ENCODE measurements at places on chromosomes 2 and 18.

DNA sequence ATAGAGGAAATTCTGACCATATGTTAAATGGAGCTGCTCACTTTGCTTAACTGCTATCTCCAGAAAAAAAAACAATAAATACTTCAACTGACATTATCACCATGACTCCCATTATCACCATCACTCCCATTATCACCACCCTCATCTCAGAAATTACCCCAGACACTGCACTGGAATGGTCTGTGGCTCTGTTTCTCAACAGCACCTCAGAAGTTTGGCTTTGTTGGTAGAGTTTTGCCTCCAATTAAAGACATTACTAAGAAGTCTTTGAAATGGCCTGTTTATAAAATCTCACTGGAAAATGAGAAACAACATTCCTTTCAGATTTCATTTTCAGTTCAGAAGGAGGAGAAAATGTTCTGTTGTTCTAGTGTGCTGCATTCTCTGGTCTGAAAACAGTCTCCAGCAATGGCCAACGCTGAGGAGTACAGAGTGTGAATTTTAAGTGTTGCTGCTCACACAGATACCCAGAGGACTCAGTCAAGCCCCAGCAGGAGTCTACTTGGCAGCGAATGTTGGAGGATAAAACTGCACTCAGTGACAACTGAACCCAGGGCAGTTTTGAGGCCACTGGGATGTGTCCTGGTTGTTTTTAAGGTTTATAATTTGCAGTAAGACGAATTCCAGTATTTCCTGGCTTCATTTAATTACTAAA lies 364.5 kb upstream of the CDH2 start:
- no peak for DNase-seq

DNA sequence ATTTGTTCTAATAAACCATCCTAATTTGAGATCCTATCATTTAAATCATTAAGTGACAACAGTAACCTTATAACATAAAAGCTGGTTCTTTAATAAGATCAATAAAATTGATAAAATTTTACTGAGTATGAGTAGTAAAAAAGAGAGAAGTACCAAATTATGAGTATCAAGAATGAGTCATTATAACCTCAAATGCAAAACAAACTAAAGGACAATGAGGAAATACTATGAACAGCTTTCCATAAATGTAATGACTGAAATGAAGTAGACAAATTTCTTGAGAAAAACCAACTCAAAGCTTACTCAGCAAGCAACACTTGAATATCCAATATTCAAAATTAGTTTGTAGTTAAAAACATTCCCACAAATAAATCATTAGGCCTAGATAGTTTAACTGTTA lies 433.0 kb downstream of the ZEB2 start:
- no peak for DNase-seq

DNA sequence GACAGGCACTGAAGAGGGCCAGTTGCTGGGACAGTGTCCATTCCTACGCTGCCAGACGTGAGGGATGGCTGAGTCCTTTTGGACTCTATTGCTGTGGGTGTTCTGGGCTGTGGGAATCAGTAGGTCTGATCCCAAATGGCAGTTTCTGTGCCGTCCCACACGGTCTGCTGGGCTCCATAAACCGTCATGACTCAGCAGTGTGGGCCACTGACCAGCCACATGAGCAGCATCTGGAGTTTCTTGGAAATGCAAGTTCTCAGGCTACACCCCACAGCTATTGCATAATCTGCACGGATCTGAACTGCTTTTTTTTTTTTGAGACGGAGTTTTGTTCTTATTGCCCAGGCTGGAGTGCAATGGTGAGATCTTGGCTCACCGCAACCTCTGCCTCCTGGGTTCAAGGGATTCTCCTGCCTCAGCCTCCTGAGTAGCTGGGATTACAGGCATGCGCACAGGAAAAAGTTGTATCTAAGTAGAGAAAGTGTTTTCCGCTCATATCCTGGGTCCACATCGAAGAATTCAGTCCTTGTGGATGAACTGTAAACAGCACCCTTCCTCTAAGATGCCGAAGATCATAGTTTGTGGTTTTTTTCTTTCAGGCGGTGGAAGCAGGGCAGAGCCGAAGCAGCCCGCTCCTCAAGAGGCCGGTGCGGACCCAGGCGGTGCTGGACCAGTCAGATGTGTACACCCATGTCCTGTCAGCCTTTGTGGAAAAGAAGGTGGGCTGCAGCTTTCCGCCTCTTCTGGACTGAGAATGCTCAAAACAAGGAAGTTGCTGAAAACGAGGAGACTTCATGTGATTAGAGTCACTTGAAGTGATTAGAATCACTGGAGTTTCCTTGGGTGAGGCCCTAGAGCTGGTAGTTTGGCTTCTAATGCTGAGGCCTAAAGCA lies 25.5 kb downstream of the RMC1 start:
- DNase-seq: no peak

- no peak for DNase-seq
Measured at GRCh38 chr18:21980744-21981143, 188.6 kb upstream of the GATA6 start.

DNA sequence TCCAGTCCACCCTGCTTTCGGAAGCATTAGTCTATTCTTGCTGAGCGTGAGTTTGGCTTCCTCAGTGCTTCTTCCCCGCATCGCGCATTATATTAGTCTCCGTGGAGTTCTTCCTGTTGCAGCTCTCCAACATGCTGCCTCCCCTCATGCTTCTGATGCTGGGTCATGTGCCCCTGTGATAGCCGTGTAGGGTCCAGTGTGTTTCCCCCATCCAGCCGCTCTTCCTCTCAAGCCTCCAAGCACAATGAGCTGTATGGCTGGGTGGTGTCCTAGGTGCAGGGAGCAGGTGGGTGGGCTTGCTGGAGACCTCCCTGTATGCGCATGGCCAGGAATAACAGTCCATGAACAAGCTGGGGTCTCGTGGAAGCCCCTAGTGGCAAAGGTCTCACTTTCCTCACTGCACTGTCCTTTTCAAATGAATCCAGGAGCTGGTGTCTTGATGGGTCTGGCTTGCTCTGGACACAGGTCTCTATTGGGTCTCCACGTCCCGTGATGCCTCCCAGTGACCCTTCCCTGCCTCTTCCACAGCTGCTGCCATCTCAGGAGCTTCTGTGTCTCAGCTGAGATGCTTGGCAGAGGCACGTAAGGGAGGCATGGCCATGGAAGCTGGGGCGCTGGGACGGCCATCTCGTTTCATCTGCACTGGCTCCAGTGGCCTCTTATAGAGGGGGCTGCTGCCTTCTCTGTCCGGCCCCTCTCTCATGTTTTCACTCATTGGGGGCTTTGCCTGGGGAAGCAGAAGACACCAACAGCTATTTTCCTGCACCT lies 54.8 kb upstream of the HDAC4 start:
- no peak for DNase-seq

DNA sequence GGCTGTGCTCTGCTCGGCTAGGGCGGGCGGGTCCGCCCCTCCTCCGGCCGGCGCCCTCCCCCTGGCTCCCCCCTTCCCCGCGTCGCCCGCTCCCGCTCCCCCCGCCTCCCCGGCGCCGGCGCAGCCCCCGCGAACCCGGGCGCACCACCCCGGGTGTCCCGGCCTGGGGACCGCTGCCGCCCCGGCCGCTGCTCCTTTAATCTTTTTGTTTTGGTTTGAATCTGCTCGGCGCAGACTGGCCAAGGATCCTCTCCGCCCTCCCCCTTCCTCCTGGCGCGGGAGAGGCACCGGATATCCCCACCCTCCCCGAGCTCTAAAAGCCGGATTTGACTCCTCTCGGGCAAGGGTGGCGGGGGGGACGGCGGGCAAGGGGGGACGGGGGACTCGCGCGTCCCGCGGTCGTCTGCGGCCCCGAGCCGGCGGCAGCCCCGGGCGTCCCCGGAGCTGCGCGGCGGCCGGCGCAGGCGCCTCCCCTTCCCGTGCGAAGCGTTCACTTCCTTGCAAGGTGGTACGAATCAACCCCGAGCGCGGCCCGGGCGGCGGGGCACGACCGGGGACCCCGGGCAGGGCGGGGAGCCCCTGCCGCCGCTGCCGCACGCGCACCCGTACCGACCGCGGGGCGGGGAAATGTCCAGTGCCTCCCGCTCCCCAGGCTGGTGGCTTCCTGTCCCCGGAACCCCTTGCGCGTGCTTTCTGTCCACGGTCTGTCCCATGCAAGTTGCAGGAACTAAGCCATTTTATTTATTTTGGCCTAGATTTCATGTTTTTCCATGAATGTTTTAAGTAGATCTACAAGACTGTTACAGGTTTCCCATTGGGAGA lies at the start of gene PTGR3:
Gene PTGR3, minus strand, starts transcription at position 11 of the 822 bp plus-strand sequence. CDS start 81 bp downstream, outside the sequence.
- DNase-seq: peak; percentile 81

GRCh38 chr2:133077269-133077822 lies 407.3 kb upstream of the LYPD1 start:
- no peak for DNase-seq

GRCh38 chr2:128661311-128661710 lies 342.6 kb upstream of the HS6ST1 start:
- no peak for DNase-seq

- no peak for DNase-seq
Measured at GRCh38 chr2:119206201-119206600, 17.4 kb upstream of the STEAP3 start.

- peak; percentile 28 for DNase-seq
Measured at GRCh38 chr2:102753563-102754159, 8.2 kb upstream of the TMEM182 start.

GRCh38 chr2:18171191-18172139 lies 293.0 kb downstream of the KCNS3 start:
- DNase-seq: no peak

- DNase-seq: no peak
Measured at GRCh38 chr2:167451496-167452289, 563.4 kb downstream of the XIRP2 start.

DNA sequence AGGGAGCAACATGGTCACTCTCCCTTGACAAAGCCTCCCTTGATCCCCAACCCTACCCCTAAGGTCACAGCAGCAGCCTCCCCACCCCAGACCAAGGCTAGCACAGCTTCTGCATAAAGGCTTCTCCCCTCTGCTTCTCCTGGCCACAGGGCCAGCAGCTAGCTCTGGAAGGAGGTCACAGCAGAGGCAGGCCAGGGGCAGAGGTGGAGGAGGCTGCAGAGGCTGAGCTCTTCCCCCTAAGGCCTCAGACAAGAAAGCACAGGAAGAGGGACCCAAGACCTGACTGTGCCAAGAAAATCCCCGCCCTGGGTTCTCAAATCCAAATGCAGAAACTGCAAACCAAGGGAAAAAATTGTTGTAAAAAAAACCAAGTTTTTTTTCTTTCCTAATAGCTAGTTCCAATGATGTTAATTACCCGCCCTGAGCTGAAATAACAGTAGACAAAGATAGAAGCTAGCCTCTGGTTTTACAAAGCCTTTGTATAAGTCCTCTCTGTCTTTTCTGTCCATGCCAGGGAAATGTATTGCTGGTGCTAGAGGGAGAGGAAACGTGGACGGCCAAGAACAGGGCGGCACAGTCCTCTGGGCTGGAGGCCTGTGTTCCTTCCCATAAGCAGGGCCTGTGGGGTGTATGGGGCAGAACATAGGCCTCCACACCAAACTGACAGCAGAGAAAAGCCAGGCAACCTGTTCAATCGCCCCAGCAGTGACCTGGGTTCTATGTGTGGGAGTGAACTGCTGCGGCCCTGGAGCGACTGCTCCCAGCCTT lies 79.5 kb downstream of the POLR1A start:
- no peak for DNase-seq

GRCh38 chr2:127086990-127087790 lies 19.8 kb downstream of the BIN1 start:
- DNase-seq: peak; percentile 64

GRCh38 chr2:222900354-222900753 lies 39.5 kb downstream of the ACSL3 start:
- DNase-seq: no peak

DNA sequence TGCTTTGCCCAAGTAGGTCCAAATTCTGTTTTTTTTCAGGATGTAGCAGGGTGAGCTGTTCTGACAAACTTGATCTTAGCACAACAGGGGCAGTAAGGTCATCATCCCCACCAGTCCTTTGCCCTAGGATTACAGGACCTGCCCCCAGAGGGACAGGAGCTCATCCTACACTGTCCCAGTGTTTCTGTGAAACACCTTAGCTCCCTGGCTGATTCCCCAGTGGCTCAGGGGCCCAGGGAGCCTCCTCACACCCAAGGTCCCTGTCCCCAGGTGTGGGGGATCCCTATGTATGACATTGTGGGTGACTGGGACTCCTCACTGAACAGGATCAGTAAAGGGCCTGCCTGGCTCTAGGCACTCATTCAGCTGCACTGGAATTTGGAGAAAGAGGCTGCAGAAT lies 191.2 kb downstream of the ANKRD30B start:
- DNase-seq: no peak

GRCh38 chr2:222747526-222748160 lies 76.2 kb downstream of the MOGAT1 start:
- DNase-seq: no peak

GRCh38 chr18:48313792-48314191 lies 95.4 kb downstream of the ZBTB7C start:
- DNase-seq: no peak

- DNase-seq: no peak
Measured at GRCh38 chr2:171008550-171009205, 79.6 kb downstream of the GORASP2 start.

GRCh38 chr18:25604894-25605597 lies 253.1 kb upstream of the ZNF521 start:
- DNase-seq: no peak

DNA sequence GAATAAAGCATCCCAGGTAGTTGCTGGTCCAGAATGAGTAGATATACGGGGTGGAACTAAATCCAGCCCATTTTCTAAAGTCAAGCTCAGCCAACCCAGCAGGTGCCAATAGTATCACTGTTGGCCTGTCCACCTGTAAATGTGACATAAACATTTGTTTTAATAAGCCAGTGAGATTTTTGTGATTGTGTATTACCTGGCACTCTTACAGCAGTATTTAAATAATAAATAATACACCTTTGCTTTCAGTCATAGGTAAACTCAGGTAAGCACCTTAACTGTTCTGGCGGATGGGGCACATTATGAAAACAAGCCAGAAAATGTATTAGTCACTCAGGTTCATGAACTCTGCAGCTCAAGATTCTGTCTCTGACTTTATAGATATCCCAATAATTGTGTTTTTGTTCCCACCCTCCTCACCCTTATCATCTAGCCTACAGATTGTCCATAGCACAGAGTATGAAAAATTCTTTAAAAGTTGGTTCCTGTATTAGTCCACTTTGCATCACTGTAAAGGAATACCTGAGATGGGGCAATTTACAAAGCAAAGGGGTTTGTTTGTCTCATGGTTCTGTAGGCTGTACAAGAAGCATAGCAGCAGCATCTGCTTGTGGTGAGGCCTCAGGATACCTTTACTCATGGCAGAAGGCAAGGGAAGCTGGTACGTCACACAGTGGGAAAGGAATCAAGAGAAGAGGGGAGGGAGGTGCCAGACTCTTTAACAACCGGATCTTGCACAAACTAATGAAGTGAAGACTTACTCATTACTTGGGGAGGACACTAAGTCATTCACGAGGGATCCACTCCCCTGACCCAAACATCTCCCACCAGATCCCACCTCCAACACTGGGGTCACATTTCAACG lies 73.0 kb upstream of the CYRIA start:
- DNase-seq: no peak

GRCh38 chr2:235843591-235844395 lies 324.4 kb downstream of the GBX2 start:
- no peak for DNase-seq

- DNase-seq: no peak
Measured at GRCh38 chr2:24745825-24746224, 47.4 kb downstream of the PTRHD1 start.

GRCh38 chr2:128557831-128558241 lies 239.2 kb upstream of the HS6ST1 start:
- DNase-seq: no peak
